Activated naive CD8-positive, alpha-beta T cell treated with anti-CD3 and anti-CD28 coated beads, Interleukin-2, amount 10 ng/mL, durations not matched to agents 7 days and 5 days (primary cell): ENCODE measurements at places on chromosomes 11 and 22.

GRCh38 chr11:84136926-84137325 is 850.8 kb upstream of the CCDC90B start:
- no peak for DNase-seq

GRCh38 chr11:98565311-98565710 is 455.4 kb upstream of the CNTN5 start:
- no peak for DNase-seq

DNA sequence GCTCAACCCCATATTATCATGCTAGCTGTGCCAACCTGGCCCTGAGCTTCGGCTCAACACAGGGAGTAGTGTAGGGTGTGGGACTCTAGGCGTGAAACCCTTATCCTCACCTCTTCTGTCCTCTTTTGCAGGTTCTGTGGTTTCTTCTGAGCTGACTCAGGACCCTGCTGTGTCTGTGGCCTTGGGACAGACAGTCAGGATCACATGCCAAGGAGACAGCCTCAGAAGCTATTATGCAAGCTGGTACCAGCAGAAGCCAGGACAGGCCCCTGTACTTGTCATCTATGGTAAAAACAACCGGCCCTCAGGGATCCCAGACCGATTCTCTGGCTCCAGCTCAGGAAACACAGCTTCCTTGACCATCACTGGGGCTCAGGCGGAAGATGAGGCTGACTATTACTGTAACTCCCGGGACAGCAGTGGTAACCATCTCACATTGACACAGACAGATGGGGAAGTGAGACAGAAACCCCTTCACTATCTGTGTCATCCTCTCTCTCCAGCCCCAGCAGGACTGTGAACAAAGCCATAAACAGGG is 76.4 kb downstream of the GGTLC2 start:
- no peak for DNase-seq

DNA sequence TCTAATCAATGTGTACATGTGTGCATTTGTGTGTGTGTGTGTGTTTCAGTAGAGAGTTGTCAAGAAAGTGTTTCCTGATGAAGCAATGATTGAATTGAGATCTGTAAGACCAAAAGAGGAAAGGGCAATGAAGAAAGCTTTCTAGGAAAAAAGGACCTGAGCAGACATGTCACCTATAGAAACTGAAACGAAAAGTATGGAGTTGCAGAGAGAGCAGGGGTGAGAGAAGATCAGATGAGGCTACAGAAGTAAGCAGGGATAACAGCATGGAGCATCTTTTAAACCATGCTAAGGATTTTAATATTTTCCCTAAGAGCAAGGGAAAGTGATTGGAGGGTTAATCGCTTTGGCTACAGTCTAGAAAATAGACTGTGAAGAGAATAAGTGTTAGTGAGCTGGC is 1459.4 kb upstream of the TENM4 start:
- DNase-seq, result no peak

GRCh38 chr11:69089258-69089657 is 40.5 kb downstream of the TPCN2 start:
- DNase-seq, result no peak

DNA sequence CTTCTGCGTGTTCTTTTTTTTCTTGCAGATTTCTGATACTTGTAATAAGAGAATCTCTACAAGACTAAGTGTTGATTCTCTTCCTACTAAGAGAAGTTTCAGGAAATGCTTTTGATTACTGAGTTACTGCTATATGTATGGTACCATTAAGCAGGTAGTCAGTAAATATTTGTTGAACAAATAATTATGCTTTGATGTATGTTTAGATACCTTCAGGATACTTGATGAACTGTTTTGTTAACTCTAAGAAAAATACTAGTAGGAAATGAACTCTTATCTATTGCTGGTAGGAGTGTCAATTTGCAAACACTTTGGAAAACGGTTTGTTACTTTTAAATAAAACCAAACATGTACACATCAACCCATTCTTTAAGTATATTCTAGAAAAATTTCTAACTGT is 90.6 kb downstream of the TMEM135 start:
- no peak for DNase-seq
